ENCODE measurements at places on chromosomes 5 and 9.

GRCh38 chr5:169116961-169117461 lies 183.9 kb downstream of the SLIT3 start:
- no peak for DNase-seq

DNA sequence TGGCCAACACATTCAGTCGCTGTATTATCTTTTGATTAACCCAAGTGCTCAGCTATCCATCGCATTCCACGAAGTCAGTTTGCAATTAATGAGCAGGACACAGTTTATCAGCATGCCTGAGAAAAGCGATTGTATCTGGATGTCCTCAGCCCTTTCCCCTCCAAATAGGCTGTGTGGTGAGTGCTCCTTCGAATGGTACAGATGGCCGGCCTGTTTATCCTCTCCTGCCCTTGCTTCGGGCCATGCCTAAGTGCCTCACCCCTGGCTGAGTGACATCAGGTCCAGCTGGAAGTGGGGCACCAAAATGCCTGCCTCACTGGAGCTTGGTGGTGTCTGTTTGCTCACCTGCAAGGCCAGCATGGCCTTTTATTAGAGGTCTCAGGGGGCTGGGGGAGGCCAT lies 317.3 kb downstream of the GADD45G start:
- no peak for DNase-seq

DNA sequence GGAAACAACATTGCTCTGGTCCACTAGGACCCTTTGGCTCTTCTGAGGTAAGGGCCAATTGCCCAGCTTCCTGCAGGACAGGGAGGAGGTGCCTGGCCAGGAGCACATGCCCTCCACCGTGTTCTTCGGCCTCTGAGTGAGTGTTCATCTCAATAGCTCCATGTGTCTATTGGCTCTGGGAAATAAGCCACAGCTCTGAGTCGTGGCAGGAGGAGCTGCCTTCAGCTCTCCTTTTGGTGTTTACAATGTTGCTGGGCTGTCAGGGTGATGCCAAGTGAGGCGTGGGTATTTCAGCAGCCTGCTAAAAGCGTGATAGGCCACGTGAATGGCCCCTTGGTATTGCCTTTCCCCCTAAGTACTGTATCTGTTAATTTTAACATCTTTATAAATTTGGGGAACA lies 26.6 kb downstream of the GADD45G start:
- DNase-seq = no peak

DNA sequence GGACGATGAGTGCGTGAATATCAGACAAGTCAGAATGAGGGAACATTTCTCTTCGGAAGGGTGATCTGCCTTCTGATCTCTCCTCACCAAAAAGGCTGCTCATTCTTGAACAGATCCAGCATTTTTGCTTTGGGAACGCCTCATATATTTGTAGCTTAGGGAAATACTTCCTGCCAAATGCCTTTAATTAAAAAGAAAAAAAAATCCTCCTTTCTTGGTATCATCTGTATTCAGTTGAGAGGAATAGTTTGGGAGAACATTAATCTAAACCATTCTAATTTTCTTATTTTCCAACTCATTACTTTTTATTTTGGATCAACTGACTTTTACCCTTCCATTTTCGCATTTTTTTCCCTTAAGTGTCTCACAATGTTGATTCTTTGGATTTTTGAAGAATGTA lies 163.4 kb downstream of the SNX18 start:
- no peak for DNase-seq

- no peak for DNase-seq
Measured at GRCh38 chr5:68739752-68740151, 354.1 kb upstream of the SLC30A5 start.

GRCh38 chr5:124650147-124650561 lies 96.3 kb downstream of the ZNF608 start:
- no peak for DNase-seq

DNA sequence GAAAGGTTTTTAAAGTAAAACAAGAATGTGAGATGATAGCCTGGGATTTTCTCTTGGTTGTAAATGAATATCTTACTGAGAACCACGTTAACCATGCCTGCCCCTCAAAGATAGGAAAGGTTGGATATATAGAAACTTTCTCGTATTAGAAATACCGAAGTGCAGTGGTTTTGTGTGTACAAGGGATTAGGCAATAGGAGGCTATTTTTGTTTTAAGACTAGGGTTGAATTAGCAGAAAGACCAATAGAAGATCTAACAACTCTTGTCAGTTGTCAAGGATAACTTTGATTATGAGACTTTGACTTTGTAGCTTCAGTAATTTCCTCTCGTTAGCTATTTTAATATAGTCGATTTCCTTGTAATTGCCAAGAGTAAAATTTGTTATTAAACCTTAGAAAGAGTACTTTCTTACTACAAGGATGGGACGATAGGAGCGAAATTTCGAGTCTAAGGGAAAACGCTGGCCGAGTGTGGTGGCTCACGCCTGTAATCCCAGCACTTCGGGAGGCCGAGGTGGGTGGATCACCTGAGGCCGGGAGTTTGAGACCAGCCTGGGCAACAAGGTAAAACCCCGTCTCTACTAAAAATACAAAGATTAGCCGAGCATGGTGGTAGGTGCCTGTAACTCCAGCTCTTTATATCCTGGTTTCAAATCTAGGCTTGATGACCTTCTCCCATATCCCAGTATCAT lies 838 bp downstream of the POLK start:
- no peak for DNase-seq

DNA sequence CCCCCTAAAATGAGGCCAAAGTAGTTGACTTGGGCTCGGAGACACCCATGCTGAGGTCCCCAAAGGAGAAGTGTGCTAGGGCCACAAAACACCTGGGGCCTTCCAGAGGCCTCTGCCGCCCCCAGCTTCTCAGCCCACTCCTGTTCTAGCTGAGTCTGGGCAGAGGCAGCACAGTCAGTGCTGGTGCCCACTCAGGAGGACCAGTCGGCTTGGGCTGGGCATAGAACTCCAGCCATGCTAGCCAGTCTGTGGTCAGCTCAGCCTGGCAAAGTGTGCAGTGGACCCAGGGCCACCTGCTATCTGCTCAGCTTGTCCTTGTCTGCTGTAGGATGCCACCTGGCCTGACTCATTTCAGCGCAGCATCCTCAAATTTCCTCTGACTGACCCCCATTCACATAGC lies 254.6 kb downstream of the FSTL4 start:
- no peak for DNase-seq
